CD8-positive, alpha-beta memory T cell (primary cell): ENCODE measurements at places on chromosomes 1 and 21. TPM values are rescaled to one million over a fixed set of nuclear protein-coding genes. Genes with fewer than 3 reads are reported as not detected.

Gene SYCP1
- not detected for polyA plus RNA-seq

Gene FYB2
- not detected for polyA plus RNA-seq

Gene IGSF21
- polyA plus RNA-seq: not detected

Gene CBR3
- polyA plus RNA-seq: 2.3 TPM

Gene GPR3
- not detected for polyA plus RNA-seq

Gene PLPPR5
- not detected for polyA plus RNA-seq

Gene PTGFRN
- polyA plus RNA-seq: 0.39 TPM
